ENCODE measurements at places on chromosomes 3 and 15.

- DNase-seq = no peak
Observed at GRCh38 chr3:174232658-174233429, 626.3 kb upstream of the NAALADL2 start.

GRCh38 chr3:145359040-145359439, 801.9 kb downstream of the PLOD2 start:
- DNase-seq = no peak

DNA sequence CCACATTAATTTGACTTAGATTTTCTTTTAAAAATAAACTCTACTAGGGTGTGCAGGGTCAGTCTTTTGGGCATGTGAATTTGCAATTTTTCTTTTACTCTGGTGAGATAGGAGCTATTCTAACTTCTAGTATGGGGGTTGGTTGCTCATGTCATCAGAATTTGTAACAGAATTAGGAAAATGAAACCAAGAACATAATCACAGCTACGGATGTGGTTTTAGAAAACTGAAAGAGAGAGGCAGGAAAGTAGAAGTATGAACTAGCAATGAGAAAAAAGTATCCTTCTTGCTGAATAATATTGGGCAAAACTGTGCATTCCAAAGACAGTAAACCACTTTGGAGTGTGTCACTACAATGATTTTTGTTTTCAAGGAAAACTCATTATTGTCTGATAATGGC, 43.3 kb downstream of the ADPGK start:
- peak; percentile 62 for DNase-seq

- peak; percentile 96 for DNase-seq
Observed at GRCh38 chr3:52062505-52062904, 6.1 kb upstream of the DUSP7 start.

DNA sequence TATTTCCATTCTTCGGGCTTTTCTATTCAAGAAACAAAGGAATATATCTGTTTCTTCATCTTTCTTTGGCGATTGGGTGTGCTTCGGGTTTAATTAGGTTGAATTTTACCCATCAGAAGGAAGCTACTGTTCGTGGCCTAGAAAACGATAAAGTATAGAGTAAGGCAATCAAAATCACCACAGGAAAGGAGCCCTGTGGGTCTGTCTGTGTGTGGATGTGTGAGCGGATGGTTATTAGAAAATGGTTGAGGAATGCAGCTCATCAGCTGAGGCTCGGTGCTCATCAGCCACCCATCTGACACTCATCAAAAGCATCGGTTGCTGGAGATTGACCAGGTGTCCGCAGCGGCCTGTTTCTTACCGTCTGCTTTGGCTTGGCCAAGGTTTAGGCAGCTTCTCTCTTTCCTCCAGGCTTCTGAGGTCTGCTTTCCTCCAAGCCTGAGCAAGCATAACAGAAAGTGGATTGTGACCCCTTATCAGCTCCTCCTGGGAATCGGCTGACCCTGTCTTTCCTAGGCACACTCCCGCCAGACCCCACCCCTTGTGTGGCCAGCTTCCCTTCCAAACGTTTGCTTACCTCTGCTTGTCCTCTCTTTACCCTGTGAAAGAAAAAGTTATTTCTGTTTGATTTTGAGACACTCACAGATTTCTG, 17.6 kb upstream of the ISLR start:
- DNase-seq = no peak

DNA sequence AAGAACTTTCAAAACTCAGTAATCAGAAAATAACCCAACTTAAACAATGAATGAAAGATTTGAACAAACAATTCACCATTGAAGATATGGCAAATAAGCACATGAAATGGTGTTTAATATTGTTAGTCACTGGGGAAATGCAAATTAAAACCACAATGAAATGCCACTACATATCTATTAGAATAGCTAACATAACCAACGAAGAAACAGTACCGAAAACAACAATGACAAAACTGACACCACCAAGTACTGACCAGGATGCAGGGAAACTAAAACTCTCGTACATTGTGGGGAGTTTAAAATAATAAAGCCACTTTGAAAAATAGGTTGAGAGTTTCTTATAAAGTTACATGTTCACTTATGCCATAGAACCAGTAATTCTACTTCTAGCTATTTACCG, 69.1 kb downstream of the KBTBD8 start:
- no peak for DNase-seq

GRCh38 chr15:64571857-64572291, 111.5 kb downstream of the ZNF609 start:
- DNase-seq = no peak

DNA sequence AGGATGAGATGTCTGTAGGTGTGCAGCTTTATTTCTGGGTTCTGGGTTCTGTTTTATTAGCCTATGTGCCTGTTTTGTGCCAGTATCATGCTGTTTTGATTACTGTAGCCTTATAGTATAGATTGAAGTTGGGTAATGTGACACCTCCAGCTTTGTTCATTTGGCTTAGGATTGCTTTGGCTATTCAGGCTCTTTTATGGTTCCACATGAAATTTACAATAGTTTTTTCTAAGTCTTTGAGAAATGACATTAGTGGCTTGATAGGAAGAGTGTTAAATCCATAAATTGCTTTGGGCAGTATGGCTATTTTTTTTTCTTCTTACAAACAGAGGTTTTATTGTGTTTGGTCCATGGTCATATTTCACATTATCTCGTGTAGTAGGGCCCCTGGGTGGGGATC, 285.8 kb upstream of the GADL1 start:
- no peak for DNase-seq

Measured in inflammatory macrophage treated with lipopolysaccharide for 1 hour (primary cell).